ENCODE measurements at places on chromosomes 3 and 15. TPM values are rescaled to one million over a fixed set of nuclear protein-coding genes. Genes with fewer than 3 reads are reported as not detected.

PLCH1 gene
- polyA plus RNA-seq, result 10.3 TPM

DNA sequence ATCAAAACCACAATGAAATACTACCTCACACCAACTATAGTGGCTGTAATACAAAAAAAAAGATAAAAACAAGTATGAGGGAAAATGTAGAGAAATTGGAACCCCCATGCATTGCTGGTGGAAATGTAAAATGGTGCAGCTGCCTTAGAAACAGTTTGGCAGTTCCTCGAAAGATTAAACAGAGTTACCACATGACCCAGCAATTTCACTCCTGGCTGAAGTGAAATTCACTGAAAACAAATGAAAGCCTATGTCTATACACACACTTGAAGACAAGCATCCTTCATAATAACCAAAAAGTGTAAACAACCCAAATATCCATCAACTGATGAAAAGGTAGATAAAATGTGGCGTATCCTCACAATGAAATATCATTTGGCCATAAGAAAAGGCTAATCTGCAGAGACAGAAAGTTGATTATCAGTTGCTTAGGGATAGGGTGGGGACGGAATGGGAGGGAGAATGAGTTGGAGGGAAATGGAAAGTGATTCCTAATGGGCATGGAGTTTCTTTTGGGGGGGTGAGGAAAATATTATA lies 20.1 kb upstream of the RASA2 start:
- no peak for DNase-seq

DNA sequence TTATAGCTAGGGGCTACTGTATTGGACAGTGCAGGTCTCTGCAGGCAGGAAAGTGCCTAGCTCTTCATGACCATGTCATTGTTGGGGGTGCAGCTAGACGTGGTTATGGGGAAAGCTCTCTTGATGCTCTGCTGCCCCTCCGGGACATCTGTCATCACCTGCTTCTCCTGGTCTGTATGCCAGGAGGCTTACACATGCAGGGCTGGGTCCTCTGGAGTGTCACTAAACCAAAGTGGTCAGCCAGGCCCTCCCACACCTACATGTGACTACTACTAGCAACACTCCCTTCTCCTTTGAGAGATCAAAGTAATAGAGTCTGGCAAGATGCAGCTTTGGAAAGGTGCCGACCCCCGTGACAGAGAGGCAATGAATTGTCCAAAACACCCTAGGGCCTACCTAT lies 98.5 kb downstream of the SST start:
- no peak for DNase-seq

- no peak for DNase-seq
Measured at GRCh38 chr3:152621006-152621868, 213.7 kb upstream of the P2RY1 start.

DNA sequence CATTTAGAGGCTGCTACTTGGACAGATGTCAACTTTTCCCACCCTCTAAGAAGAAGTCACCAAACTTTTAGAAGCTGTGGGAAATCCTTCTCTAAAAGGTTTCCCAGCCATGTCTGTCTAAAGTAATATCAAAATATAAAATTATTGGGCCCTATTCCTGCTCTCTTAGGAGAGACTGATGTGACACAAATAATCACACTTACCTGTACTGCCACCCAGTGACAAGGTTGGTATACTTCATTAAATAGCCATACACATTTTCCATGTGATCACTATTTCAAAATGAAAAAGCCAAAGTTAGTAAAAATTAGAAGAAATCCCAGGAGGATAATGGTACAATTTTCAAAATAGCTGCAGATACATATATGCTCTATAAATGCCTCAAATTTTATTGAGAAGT lies 12.6 kb downstream of the OSBPL11 start:
- no peak for DNase-seq

A4GNT gene
- polyA plus RNA-seq, result 1.6 TPM

GRCh38 chr3:59970376-59970775 lies 920.6 kb upstream of the CFAP20DC start:
- peak; percentile 2 for DNase-seq

SAMMSON gene
- 0.04 TPM for polyA plus RNA-seq

EHHADH gene
- polyA plus RNA-seq, result 39.6 TPM

CD80 gene
- polyA plus RNA-seq, result 0.44 TPM

DNA sequence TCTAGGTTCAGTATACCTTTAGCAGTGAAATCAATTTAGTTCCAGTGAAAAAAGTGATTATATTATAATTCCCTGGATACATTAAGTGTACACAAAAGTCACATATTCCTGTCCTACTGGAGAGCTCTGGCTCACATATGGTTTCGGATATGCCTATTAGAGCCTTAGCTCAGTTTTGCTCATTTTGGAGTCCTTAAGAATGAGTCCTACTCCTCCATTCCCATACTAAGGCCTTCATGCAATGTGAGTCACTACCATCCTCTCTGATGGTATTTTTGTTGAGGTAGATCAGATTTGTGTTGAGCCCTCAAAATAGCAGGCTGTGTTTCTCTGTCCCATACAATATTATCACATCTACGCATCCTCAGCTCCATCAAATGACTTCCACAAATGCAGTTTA lies 294.2 kb upstream of the COL8A1 start:
- DNase-seq, result no peak

GRCh38 chr15:39874890-39875549 lies 45.0 kb downstream of the GPR176 start:
- no peak for DNase-seq

DNA sequence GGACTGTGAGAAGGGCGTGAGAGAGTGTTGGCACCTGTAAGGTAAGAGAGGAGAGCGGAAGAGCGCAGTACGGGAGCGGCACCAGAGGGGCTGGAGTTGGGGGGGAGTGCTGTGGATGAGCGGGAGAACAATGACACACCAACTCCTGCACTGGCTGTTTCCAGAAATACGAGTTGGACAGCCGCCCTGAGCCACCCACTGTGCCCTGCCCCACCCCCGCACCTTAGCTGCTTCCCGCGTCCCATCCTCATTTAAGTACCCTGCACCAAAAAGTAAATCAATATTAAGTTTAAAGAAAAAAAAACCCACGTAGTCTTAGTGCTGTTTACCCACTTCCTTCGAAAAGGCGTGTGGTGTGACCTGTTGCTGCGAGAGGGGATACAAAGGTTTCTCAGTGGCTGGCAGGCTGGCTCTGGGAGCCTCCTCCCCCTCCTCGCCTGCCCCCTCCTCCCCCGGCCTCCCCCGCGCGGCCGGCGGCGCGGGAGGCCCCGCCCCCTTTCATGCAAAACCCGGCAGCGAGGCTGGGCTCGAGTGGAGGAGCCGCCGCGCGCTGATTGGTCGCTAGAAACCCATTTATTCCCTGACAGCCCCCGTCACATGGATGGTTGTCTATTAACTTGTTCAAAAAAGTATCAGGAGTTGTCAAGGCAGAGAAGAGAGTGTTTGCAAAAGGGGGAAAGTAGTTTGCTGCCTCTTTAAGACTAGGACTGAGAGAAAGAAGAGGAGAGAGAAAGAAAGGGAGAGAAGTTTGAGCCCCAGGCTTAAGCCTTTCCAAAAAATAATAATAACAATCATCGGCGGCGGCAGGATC lies at the start of gene SOX2:
Gene SOX2 (plus strand): TSS at position 601 of the 811 bp plus-strand sequence. CDS start 436 bp downstream, outside the sequence.
- DNase-seq, result peak; percentile 71

DNA sequence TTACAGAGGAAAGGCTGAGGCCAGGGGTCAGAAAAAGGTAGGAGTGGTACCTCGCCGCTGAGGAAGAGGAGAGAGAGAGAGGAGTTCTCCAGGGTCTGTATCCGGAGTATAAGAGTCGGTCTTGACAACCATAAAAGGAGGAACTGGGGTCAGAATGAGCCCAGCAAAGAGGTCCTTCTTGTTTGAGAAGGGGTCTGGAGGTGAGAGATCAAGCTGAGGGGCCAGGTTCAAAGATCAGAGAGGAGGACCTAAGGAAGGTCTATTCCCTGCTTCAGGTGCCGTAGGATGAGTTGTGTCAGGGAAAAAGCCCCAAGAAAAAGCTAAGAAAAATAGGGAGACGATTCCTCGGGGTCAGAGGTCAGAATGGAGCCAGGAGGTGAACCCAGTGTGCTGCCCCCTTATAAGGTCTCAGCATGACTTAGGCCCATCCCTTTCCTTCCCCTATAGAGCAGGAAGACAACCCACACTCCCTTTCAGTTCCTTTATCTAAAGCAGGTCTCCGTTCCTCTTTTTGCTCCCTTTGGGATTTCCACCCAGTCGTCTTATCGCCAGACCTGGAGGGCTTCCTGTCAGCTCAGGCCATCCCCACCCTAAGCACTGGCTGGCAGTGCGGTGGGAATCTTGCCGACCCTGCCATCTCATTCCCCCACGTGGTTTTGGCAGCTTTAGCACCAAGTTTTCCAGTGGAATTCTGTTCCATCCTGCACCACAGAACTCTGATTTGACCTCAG lies 651 bp downstream of the MTMR14 start:
- DNase-seq, result no peak

GRCh38 chr3:99544786-99545281 lies 93.6 kb upstream of the COL8A1 start:
- DNase-seq, result no peak

GASK1A gene
- 3.4 TPM for polyA plus RNA-seq

- DNase-seq, result no peak
Measured at GRCh38 chr3:58804914-58805313, 138.3 kb upstream of the FAM3D start.

TRIM42 gene
- polyA plus RNA-seq, result not detected

- DNase-seq, result no peak
Measured at GRCh38 chr3:45978006-45978761, 17.4 kb downstream of the FYCO1 start.

DNA sequence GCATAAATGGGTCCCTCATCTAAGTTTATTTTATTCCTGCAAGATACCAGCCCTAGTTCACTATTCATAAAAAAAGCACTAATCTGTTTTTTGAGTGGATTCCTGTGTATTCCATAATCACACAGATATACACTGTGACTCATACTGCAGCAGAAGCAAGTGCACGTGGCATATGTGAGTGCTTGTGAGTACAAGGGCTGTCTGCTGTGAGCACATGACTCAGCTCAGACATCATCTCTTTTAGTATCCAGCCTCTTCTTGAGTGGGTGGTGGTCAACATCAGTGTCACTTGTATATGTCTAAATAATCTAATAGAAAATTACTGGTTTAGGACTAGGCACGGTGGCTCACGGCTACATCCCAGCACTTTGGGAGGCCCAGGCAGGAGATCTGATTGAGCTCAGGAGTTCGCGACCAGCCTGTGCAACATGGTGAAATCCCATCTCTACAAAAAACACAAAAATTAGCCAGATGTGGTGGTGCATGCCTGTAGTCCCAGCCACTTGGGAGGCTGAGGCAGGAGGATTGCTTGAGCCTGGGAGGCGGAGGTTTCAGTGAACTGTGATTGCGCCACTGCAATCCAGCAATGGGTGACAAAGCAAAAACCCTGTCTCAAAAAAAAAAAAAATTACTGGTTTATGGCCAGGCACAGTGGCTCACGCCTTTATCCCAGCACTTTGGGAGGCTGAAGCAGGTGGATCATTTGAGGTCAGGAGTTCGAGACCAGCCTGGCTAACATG lies 49.8 kb downstream of the NIPA2 start:
- DNase-seq, result no peak

CHST2 gene
- 29.6 TPM for polyA plus RNA-seq

DNA sequence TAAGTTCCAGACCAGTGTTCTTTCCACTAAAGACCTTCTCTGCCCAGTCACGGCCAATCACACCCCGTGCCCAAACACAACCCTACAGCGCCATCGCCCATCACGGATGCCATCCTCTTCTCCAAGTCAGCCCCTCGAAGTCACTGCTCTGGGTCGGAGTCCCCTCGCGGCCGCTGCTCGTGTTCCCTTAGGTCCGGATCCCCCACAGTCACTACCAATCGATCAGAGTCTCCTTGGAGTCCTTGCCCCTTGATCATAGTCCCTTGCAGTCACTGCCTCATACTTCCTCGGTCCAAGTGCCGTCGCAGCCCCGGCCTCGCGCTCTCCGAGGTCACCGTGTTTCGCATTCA lies 461 bp downstream of the PCYT1A start:
- no peak for DNase-seq

DNA sequence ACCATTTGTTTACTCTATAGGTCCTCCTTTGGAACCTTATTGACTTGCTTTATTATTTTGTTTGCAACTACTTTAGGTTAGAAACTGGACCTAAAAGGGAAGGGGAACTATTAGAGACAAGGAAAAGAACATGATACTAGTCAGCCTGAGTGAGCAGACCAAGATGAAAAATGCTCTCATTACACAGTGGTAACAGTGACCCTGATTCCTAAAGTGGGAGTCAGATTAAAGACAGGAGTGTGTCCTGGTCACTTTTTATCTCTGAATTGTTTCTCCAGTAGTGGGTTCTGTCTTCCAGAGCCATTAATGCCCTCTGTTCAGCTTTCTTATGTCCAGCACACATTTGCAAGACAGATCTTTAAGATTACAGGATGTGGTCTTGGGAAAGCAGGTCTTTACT lies 124.1 kb downstream of the TMEM108 start:
- no peak for DNase-seq

- DNase-seq, result no peak
Measured at GRCh38 chr15:99369196-99369595, 117.9 kb downstream of the LRRC28 start.

KCNMB3 gene
- polyA plus RNA-seq, result 4.8 TPM

PLIN1 gene
- polyA plus RNA-seq, result 0.87 TPM

DNA sequence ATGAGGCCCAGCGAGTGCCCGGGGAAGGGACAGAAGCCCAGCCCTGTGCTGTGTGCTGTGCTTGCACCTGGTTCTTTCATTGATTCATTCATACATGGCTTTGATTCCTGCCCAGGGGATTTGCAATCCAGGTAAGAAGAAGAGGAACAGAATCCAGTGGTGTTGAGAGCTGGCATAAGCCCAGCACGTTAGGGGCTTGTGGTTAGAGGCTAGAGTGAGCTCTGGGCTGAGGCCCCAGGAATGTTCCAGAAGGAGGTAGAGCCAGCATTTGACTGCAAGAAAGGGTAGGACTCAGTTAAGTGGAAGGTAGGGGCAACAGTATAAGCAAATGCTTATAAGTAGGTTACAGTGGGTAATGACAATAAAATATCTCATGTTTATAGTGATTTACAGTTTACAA lies 2.3 kb downstream of the VWA5B2 start:
- DNase-seq, result no peak

AZI2 gene
- 118 TPM for polyA plus RNA-seq

DNA sequence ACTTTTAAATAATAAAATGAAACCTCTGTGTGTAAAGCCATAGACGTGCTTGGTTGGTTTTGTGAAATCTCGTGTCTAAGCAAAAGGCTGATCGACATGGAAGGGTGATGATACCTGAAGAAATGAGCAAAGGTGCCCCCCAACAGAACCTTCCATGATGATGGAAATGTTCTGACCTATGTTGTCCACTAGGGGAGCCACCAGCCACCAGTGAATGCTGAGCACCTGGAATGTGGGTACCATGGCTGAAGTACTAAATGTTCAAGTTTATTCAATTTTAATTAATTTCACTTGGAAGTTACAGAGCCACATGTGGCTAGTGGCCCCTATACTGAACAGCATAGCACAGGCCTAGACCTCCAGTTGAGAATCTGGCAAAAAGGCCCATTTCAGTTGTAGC lies 158.8 kb downstream of the POLR2M start:
- DNase-seq, result no peak

DNA sequence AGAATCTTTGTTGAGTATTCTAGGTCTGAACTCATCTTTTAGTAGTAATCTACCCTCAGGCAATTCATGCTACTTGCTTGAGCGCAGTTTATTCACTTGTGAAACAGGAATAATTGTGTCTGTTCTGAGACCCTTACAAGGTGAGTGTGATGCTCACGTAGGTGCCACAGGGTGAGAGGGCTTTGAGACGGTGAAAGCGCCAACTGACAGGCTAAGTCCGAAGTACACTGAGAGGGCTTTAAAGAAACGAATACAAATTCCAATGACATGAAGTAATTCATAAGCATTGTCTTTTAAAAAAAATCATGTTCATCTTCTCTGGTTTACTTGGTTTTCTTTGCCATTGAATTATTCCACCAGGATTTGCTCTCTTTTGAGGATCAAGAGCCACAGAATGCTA lies 393.7 kb upstream of the RGMA start:
- DNase-seq, result no peak

GOLGA8H gene
- 0.79 TPM for polyA plus RNA-seq
